Left ventricle myocardium superior (tissue), 1 donor: ENCODE measurements at places on chromosomes 4 and X.

DNA sequence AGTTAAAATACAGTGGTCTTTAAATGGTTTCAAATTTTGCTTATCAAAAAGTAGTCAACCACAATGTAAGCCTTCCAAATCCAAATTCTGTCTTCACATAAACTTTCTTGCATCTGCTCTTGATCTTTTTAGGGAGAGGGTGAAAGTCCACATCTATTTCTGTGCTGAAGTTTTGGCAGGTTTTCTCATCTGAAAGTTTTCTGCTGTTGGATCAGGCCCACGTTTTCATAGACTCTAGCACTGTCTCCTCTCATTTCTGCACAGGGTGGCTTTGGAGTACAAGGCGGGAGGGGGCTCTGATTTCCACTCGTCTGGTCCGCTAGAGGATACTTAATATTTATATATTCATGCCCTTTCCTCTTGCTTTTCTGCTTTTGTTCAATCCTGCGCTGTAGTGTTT is 18.1 kb upstream of the TMEM150C start:
- DNase-seq: no peak

- no peak for DNase-seq
These were observed 28.6 kb downstream of the ANK2 start for GRCh38 chr4:113078066-113078465.

GRCh38 chr4:60259781-60260180 is 940.3 kb upstream of the ADGRL3 start:
- no peak for DNase-seq

- no peak for DNase-seq
These were observed at the start of gene FAM133A for GRCh38 chrX:93673869-93674271. FAM133A (plus strand) TSS chrX:93674206; CDS start chrX:93709420, 35,214 bp downstream.

DNA sequence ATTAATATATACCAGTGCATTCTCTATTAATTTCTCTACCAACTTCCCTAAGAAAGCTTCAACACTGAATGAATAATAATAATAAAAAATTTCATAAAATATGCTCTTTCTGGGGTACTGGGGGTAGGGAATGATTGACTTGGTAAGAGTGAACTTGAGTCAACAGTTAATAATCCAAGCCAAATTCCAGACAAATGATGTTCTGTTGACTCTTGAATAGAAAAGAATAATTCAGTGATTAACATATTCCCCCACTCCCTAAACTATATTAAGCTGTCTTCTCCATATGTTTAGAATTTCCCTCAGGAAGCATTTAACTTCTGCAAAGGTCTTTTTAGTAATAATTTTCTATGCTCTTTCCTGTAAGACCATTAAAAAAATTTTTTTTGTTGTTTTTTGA is 12.3 kb downstream of the PGRMC2 start:
- no peak for DNase-seq
